ENCODE measurements at places on chromosomes 16 and 17. TPM values are rescaled to one million over a fixed set of nuclear protein-coding genes. Genes with fewer than 3 reads are reported as not detected.
A peak's percentile ranks its signal among the peaks of the same experiment; 100 is the strongest.

ZNF469 gene
- total RNA-seq, result 0.20 TPM

MRC2 gene
- total RNA-seq, result 4.0 TPM

BCL6B gene
- 0.40 TPM for total RNA-seq

NQO1 gene
- total RNA-seq, result 22.4 TPM

GRCh38 chr17:37176723-37177122 lies 199.1 kb upstream of the C17orf78 start:
- no peak for DNase-seq

DNA sequence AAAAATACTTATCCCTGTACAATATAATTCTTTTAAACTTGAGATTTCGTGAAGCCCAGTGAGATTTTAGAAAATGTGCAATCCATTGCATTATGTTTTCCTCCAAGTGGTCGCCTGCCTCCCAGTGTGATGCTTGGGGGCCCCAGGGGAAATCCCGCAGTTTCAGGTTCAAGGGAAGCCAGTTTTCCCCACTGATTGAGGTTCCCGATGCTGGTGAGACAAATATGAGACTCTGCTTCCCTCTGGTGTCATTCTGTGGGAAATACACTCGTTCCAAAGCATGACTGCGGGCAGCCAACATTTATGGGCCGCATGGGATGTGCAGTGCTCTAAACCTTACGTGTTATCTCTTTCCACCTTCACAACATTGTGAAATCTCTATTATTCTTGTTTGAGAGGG lies 200.8 kb downstream of the PRKCB start:
- peak; percentile 47 for DNase-seq

TMC5 gene
- not detected for total RNA-seq

- no peak for DNase-seq
Measured at GRCh38 chr16:74888888-74889287, 96.0 kb downstream of the WDR59 start.

GAST gene
- total RNA-seq, result not detected

GRCh38 chr16:11692171-11692570 lies 23.9 kb downstream of the SNN start:
- DNase-seq, result no peak

DNA sequence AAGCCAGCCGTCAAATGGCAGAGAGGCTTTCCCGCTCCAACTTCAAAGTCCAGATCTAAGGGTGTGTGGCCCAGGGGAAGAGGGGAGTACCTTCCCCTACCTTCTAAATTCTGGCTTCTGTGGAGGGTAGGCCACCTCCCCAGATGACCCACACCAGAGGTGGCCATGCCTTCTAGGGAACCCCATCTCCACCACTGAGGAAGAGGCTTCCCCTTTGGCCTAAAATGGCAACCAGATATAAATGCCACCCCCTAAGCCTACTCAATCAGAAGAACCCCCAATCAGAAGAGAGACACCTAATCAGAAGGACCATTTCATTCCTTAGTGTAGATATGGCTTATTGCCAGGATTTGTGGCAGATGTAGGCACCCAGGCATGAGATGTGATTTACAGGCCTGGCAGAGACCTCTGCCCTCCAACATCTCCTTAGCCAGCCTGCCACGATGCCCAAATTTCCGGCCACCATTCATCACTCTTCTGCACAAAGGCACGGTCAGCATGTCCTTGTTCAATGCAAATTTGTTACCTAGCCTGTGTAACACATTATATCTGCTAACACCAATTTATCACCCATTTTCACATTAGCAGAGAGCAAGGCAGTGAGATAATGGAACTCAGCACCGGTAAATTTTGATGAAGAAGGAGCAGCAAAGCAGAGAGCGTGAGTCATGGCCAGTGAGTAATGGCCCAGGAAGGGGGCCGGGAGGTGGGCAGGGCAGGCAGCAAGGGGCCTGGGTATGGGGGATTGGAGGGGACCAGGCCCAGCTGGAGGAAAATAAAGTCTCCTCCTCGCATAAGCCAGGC lies 1.2 kb upstream of the MGAT5B start:
- DNase-seq, result no peak

GRCh38 chr17:74542166-74542565 lies 3.7 kb downstream of the CD300C start:
- DNase-seq, result no peak

GRCh38 chr17:75011401-75012095 lies 922 bp upstream of the MRPL58 start:
- DNase-seq, result no peak

GRCh38 chr17:80938556-80938955 lies 53.1 kb upstream of the CHMP6 start:
- DNase-seq, result peak; percentile 85

GRCh38 chr16:57383276-57384247 lies 11.3 kb downstream of the CX3CL1 start:
- DNase-seq, result no peak
